ENCODE measurements at places on chromosomes 13 and 19.

GRCh38 chr13:51331354-51331861 is 8.1 kb upstream of the SERPINE3 start:
- no peaks in the 10 kb centered on the region for H3K4me1 ChIP-seq
- no peak overlapping the region for H3K4me3 ChIP-seq
- H3K36me3 ChIP-seq = no peaks in the 10 kb centered on the region
- no peak for DNase-seq

GRCh38 chr19:50759886-50760285 is 10.4 kb upstream of the GPR32 start:
- H3K4me3 ChIP-seq = no peak overlapping the region
- H3K27ac ChIP-seq = no peak overlapping the region

GRCh38 chr13:83883061-83883523 is 818 bp upstream of the SLITRK1 start:
- no peaks in the 10 kb centered on the region for H3K36me3 ChIP-seq
- peaks cover 56% of the 10 kb centered on the region for H3K27me3 ChIP-seq
- no peak for DNase-seq
- H3K4me1 ChIP-seq = peaks cover 17% of the 10 kb centered on the region

- H3K4me3 ChIP-seq = no peak overlapping the region
- peaks cover 5% of the 10 kb centered on the region for H3K36me3 ChIP-seq
- DNase-seq = no peak
- H3K4me1 ChIP-seq = no peaks in the 10 kb centered on the region
- H3K27me3 ChIP-seq = no peaks in the 10 kb centered on the region
These were observed 123.0 kb downstream of the RGCC start for GRCh38 chr13:41580345-41580744.

DNA sequence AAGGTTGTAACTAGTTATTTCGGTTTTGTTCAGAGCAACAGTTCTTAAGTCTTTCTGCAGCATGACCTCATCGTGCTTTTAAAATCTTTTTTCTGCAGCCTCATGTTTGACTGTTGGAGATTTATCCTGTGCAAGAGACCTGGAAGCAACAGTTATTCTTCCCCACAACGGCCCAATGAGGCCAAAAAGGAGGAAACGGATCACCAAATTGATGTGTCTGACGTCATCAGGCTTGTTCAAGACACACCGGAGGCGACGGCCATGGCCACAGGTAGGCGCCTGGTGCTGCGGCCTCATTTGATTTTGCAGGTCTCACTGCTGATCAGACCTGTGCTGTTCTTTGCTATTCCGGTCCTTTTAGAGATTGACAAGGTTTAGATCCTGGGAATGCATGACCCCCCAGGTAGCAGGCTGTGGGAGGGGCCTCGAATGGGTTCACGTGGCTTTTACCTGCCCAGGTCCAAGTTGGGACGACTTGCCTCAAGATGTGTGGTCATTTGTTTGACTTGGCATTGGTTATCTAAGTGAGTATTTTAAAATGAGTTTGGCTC is 66.8 kb upstream of the MCF2L start:
- H3K36me3 ChIP-seq = no peaks in the 10 kb centered on the region
- H3K4me1 ChIP-seq = no peaks in the 10 kb centered on the region
- peaks cover 36% of the 10 kb centered on the region for H3K27me3 ChIP-seq

DNA sequence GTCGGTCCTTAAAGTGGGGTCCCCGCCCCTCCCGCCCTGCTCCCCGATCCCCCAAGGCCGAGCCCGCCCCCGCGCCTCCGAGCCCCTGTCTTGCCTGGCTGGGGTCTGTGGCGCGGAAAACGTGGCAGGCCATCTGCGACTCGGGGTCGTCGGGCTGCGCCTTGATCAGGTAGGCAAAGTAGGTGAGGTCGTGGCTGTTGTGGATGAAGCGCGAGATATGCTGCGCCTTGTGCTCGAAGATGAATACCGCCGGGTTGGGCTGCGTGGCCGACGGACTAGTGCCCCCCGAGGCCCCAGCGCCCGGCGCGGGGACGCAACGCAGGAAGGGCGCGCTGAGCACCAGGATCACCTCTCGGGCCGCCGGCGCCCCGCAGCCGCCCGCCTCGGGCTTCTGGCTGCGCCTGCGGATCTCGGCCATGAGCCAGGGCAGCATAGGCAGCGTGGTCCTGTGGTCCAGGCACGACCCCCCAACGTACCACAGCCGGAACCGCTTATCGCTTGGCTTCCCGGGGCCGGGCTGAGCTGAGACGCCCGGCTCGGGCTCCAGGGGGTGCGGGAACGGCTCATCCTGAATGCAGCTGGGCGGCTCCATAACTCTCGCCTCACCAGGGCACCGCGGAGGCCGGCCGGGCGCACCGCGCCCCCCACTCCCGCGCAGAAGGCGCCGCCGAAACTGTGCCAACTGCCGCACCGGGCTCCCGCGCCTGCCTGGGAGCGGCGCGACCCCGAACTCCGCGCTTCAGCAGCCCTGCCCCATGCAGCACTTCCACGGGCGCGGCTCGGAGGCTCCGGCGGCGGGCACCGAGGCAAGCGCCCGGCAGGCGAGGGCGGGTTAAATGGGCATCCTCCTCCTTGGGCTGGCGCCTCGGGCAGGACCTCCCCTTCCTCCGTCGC is 546 bp downstream of the TBC1D4 start:
- H3K4me3 ChIP-seq = peak overlapping the region; percentile 78
- H3K27ac ChIP-seq = peak overlapping the region; percentile 51
- H3K27me3 ChIP-seq = no peaks in the 10 kb centered on the region
- DNase-seq = no peak
- H3K4me1 ChIP-seq = peaks cover 26% of the 10 kb centered on the region

All from keratinocyte (primary cell).